ENCODE measurements at places on chromosomes 1 and 21.

DNA sequence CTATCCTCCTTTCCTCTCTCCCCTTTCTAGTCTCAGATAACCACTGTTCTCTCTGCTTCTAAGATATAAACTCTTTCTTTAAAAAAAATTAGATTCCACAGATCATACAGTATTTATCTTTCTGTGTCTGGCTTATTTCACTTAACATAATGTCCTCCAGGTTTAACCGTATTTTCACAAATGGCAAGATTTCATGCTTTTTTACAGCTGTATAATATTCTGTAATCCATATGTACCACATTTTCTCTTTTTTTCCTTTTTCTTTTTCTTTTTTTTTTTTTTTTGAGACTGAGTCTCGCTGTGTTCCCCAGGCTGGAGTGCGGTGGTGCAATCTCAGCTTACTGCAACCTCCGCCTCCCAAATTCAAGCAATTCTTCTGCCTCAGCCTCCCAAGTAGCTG is 5.1 kb upstream of the SLC16A1 start:
- DNase-seq: no peak

DNA sequence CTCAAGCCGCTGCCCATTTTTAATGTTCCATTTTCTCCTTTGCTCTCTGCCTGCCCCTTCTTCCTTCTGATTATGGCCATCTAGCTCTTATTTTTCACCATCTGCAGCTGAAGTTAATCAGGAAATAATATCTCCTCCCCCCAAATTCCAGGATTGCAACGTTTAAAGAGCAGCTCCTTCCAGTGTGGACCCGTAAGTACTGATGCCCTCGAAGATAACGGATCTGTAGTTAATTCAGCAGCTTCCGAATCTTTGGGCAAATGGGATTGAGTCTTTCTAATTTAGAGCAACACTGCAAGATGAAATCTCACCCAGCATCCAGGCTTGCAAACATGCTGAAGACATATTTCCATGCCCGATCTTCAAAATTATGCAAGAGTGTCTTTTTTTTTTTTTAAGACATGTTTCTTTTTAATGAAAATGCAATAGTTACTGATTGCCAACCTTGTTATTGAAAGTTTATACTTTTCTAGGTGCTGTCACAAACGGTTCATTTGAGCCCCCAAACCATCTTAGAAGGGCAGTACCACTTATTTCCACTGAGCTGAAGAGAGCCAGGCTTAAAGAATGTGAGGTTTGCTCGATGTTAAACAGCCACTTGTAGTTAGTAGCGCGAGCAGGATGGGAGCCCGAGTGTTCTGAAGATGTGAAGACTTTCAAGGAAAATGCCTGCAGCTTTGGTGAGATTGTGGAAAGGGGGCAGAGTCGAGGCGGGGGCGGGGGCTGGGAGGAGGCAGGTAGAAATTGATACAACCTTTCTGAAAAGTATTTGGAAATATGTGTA is 10.9 kb upstream of the RCAN3 start:
- no peak for DNase-seq

GRCh38 chr1:168774241-168774640 is 45.2 kb upstream of the DPT start:
- DNase-seq: no peak

DNA sequence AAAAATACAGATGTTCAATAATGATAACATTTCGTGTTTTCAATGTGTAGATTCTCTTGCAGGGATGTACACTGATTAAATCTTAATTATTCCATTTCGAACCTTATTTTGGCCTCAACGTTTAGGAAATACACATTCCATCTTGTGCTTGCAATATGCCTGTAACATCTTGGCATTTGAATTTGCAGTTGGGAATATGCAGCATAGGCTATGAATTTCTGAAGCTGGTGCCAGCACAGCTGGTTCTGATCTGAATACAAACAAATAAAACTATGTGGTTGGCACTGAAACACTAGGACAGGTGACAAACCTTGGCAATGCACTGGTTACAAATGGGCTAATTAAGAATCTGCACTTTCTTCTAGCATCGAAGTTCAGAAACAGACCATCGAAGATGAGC is 108.4 kb downstream of the ERG start:
- DNase-seq: no peak

- DNase-seq: no peak
Observed at GRCh38 chr1:232968965-232969364, 18.6 kb downstream of the NTPCR start.

DNA sequence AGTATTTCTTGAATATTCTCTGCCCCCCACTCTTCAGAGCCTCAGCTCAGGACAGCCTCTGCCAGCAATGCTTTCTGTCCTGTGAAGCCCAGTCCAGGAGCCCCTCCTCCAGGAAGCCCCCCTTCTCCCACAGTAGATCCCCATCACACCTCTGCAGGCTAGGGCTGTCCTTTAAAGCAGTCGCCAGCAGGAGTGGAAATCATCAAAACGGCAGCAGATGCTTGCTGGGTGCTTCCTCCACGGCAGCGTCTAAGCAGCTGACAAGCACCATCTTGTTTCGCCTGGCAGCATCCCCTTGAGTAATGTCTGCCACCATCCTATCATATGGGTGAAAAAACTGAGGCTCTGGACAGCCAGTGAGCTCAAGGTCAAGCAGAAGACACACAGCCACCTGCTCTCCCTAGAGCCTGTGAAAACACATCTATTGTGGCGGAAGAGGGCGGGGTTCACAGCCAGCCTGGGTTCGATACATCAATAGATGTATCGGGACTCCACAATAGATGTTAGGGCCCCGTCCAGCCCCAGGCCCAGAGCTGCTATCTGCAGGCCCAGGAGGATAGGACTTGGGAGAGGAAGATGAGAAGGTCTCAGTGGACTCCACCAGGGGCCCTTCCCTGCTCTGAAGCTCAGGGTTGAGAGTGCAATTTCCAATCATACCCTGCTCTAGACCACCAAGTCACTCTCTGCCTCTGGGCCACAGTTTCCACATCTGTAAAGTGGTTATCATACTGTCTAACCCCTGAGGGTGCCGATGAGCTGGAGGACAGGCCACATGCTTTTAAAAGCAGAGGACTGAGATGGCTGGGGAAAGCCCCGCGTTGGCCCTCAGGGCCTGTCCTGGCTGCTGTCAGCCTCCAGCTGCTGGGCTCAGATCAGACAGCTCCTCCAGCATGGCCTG is 17.5 kb downstream of the RUNX3 start:
- DNase-seq: no peak

- DNase-seq: no peak
Observed at GRCh38 chr1:62494137-62494536, 57.3 kb downstream of the USP1 start.

DNA sequence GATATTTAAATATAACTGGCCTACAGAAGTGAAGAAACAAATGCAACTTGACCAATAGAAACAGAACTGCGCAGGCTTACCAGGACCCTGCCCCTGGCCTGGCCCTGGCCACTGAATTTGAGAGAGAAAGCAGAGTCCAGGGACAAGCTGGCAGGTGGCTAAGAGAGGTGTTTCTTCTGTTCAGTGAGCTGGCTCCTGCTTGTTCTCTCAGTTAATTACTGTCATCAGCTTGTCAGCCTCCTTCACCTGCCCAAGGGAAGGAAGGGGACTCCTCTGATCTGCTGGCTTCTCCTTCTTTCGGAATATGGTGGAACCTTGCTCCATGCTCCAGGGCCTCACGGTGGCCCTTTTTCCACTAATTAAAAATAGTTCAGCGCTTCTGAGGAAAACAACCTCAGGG is 388.4 kb downstream of the DISC1 start:
- no peak for DNase-seq

DNA sequence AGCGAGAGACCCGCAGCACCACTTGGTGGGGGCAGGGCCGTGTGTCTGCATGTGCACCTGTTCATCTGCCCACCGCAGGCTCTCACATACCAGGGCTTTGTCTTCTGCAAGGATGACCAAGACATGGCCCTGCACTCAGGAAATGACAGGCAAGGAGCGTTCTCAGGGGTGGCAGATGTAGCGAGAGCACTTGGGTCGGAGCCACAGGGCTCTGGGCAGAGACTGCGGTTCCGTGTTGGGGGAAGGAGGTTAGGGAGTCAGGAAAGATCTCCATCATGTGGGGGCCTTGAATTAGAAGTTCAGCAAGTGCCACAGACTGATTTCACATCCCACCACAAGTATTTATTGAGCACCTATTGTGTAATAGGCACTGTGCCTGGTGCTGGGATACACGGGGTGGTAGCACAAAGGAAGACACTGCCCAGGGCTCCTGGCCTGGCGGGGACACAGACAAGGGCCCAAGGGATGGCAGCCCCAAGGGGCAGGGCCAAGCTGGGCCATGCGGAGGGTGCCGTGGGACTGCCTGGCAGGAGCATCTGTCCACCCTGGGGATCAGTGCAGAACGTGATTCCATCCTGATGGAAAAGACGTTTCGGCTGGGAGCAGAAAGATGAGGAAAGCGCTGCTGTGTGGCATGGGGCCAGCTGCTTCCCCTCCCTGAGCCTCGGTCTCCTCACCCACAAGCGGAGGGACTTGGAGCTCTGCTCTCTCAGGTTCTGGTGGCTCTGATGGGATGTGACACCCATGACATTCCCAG is 11.4 kb upstream of the SPSB1 start:
- no peak for DNase-seq

DNA sequence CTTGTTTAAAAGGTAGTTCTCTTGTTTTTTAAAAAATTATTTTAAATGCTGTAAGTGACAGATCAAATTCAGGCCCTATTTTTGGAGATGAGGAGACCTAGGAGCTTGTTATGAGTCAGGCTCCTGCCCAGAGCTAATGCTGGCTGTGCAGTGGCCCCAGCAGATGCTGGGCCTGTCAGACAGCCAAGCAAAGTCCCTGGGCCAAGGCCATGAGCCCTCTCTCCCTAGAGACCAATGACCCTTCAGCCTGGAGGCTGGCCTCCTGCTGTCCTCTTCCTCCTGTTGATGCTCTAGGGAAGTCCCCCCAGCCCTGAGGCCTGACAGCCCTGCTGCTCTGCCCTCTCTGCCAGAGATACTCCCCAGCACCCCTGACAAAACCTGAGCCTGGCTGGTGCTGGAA is 128.1 kb upstream of the CTTNBP2NL start:
- DNase-seq: no peak

- no peak for DNase-seq
Observed at GRCh38 chr1:23037081-23037740, 17.9 kb downstream of the KDM1A start.

DNA sequence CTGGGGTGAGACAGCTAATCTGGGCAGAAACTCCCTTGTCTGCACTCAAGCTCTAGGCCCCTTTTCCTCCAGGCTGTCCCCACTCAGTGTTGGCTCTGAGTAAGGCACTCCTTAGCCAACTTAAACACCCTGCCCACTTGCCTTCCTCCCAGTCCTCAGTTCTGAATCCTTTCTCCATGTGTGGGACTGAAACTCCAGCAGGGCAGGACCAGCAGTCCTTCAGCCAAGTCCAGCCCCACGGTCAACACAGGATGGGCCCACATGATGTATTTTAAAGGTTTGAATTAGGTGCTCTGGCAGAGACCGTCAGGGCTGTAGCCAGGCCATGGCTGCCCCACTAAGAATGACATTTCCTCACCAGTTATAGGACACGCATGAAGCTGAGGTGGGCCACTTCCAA is 107.8 kb downstream of the EDEM3 start:
- DNase-seq: no peak

DNA sequence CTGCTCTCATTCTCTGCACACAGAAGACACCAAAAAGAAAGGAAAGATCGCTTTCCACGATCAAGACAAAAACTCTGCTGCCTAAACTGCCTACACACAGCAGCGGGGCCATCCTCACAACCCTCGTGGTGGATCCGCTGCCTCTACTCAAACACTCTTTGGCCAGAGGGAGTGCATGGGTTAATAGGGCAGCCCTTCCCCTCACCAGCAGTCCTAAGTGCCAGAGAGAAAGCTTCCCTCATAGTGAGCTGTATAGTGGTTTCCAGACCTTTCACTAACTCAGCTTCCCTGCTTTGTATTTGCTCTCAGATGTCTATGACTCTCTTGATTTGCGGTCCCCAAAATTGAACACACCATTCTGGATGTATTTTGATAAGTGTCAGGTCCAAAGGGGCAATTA is 30.9 kb downstream of the GPR161 start:
- no peak for DNase-seq

DNA sequence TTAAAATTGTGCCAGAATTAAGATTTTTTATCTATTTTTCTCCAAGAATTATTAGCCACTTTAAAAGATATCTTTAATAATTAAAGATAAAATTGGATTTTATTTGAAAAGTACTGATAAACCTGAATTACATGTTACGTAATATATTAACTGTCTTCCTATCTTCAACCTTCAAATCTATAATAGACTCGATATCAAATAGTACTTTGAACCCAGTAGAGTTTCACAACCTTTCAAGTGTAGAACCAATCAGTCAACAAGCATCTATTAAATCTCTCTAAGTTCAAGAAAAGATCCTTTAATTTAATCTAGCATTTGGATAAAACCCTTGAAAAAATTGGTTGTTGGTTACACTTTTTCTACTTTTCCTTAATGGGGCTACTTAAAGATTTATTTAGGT is 271.4 kb downstream of the GPR52 start:
- DNase-seq: no peak

DNA sequence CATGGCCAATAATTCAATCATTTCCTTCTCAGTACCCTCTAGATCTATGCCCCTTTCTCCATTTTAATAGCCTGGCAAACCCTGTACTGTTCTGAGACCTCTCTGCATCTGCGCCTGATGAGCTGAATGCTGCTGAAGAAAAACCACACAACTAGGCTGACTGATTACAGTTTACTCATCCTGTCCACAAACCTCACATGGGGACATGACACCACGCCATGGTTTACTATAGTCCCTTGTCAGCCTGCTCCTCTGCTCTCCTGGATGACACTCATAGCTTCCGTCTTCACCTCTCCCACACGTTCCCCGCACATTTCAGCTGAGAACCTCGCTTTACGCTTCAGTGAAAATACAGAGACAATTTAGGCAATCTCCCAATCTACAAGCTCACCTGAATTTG is 59.7 kb downstream of the DESI2 start:
- DNase-seq: no peak

DNA sequence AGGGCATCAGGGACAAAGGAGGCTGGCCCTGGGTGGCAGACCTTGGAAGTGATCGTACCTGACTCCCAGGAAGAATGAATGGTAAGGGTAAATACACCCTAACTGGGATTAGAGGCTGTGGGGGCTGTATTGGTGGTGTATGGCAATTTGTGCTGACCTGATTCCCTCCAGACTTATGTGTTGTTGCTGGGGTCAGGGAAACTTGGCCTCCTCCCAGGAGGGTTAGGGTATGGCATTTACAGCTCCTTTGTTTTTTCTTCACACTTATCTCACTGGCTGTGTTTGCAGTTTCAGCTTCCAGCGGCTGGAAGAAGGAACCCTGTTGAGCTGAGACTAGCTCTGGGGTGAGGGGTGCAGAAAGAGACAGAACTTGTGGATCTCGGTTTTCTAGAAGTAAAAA is 8.2 kb downstream of the VANGL1 start:
- no peak for DNase-seq

- no peak for DNase-seq
Observed at GRCh38 chr1:246162560-246162959, 344.5 kb downstream of the SMYD3 start.

- no peak for DNase-seq
Observed at GRCh38 chr1:227889047-227889862, 58.5 kb downstream of the WNT9A start.

GRCh38 chr1:102796429-102796828 is 311.9 kb downstream of the COL11A1 start:
- no peak for DNase-seq

Data from HFF-Myc (cell line).